SJSA1 (cell line): ENCODE measurements at places on chromosomes 2 and 18. TPM values are rescaled to one million over a fixed set of nuclear protein-coding genes. Genes with fewer than 3 reads are reported as not detected.

The ZBTB7C gene
- total RNA-seq: 0.44 and 0.50 TPM in 2 replicates

The MAPRE2 gene
- 30.1 and 34.4 TPM in 2 replicates for total RNA-seq

The DSC1 gene
- total RNA-seq: not detected in 2 replicates

GRCh38 chr2:16228951-16229350 is 288.6 kb downstream of the MYCN start:
- no peak for DNase-seq

The ATF2 gene
- 28.1 and 34.9 TPM in 2 replicates for total RNA-seq

The IL1B gene
- total RNA-seq: 4.2 and 4.3 TPM in 2 replicates

DNA sequence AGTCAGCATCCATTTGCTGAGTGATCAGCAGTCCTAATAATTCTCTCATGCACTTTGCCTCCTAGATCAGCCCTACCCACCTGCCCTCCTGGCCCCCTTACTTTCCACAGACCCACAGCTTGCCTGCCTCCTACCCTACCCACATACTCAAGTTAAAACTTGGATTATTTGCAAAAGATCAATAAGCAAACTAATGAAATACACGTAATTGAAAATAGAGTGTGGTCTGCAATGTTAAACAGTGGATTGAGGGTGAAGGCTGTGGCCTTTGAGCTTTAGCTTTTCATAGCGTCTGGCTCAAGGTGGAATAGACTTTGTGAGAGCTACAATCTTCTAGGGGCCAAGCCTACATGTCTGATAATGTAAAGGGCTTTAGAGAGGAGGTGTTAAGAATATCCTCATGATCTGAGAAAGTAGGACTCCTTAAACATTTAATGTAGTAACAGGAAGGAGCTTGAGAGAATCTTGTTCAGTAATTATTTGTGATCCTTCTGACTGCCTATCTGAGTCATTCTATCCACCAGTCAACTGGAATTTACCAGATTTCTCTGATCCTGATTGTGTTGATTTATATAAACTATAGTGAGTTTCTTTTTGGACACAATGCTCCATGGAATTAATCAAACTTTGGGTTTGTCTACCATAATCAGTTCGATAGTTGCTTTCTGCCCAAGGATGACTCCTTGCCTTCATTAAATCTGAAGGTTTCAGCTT is 310.0 kb downstream of the HRH4 start:
- no peak for DNase-seq

The PKDCC gene
- total RNA-seq: 60.1 and 65.3 TPM in 2 replicates

The LOXHD1 gene
- total RNA-seq: not detected in 2 replicates

The ANKRD62 gene
- total RNA-seq: not detected in 2 replicates

GRCh38 chr2:53770264-53770663 is 2.7 kb downstream of the CHAC2 start:
- DNase-seq: no peak

DNA sequence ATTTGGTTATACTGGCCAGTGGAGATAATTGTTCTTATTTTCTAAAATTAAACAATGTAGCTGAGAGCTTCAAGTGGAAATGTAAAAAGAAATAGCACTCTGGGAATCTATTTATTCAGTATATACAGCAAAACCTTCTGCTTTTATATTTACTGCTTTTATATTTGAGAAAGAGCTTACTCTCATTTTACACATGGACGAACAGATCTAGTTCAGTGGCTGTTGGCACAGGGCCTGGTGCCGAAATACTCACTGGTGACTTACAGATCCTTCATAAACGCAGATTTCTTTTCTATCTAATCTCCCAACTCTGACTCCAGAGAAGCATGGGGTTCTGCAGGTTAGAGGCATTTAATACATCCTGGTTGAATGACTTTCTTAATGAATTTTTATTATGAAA is 266.2 kb downstream of the ASXL3 start:
- no peak for DNase-seq

The SLC9A4 gene
- total RNA-seq: not detected in 2 replicates

GRCh38 chr2:230893841-230894781 is 29.4 kb downstream of the ITM2C start:
- peak; percentile 48 for DNase-seq

- DNase-seq: no peak
Observed at GRCh38 chr2:197777823-197778407, 7.2 kb downstream of the BOLL start.

The IL1RN gene
- not detected in 2 replicates for total RNA-seq

DNA sequence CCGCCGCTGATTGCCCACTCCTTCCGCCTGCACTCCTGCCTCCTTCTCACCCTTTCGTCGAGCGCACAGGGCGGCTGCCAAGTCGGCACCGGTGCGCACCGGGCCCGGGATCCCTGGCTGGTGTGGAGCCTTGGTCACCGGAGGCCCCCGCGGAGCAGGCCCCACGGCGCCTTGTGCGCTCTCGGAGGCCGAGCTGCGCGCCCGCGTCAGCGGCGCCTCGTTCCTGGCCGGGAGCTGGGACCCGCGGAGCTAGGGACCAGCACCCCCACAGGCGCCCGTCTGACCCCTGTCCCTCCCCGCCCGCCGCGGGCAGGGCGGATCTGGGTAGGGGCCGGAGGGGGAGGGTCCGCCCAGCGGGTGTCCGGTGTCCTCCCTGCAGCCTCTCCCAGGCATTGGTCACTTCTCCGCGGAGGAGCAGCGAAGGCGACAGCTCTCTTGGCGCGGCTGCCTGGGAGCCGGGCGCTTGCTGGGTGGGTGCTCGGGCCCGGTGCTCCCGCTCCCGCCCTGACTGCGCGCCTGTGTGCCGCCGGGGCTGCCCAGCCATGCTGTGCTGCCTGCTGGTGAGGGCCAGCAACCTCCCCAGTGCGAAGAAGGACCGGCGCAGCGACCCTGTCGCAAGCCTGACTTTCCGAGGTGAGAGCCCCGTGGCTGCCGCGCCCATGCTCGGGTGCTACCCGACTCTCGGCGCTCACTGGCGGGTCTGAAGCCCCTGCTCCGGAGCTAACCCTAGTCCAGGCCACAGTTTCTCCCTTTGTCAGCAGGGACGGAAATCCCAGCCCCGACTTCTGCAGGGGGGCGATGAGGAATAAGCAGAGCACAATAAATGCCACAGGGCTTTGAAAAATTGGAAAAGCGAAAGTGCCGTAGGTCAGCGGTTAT is 13.2 kb downstream of the DYSF start:
- peak; percentile 78 for DNase-seq

The ABCB11 gene
- not detected in 2 replicates for total RNA-seq

The B3GNT7 gene
- total RNA-seq: not detected in 2 replicates

DNA sequence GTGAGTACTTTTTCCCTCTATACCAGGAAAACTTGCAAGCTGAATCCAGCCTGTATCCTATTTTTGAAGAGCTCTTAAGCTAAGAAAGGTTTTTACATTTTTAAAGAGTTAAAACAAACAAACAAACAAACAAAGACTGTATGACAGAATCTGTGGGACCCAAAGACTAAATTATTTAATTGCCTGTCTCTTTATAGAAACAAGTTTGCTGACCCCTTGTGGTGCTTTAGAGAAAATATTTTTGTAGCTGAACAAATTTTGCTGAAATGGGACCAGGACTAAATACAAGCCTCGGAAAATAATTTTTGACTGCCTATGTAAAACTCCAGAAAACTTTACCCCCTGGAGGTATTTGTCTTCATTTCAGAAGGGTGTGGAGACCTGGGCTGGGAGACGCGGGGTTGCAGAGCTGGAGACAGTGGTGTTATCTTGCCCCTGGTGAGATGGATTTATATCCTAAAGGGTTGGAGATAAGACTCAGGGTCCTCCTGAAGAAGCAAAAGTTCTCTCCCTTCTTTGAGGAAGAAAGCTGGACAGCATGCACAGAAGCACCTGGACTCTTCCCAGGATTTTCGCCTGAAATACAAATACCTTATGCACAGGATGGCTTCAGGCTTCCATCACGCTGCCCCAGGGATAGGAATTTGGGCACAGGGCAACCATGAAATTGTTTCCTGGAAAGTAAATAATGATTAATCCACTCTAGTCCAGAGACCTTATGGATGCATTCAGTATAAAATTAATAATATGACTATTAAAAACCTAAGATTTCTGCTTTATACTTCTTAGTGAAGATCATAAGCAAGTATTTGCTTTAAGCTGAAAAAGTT is 54.3 kb downstream of the TMX3 start:
- DNase-seq: peak; percentile 31

DNA sequence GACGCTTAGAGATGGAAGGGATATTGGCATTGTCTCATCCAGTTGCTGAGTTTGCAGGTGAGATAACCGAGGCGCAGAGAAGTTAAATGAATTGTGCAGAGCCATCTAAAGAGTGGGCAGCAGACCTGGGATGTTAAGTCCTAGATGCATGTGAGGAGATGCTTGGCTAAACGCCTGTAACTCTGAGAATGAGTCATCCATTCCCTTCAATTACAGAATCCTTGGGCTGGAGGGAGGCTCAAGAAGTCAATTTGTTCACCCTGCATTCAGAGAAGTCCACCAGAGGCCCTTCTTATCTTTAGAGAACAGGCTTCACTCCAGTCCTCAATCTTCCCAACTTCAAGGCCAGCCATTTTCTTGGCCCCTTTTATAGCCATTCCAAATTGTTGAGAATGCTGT is 1.6 kb downstream of the EHD3 start:
- peak; percentile 28 for DNase-seq

The DCTN1 gene
- 95.2 and 136 TPM in 2 replicates for total RNA-seq

The DNAJC5G gene
- total RNA-seq: not detected in 2 replicates

The DSG1 gene
- total RNA-seq: not detected in 2 replicates

- DNase-seq: no peak
Observed at GRCh38 chr2:110980339-110981062, 140.2 kb upstream of the BCL2L11 start.

DNA sequence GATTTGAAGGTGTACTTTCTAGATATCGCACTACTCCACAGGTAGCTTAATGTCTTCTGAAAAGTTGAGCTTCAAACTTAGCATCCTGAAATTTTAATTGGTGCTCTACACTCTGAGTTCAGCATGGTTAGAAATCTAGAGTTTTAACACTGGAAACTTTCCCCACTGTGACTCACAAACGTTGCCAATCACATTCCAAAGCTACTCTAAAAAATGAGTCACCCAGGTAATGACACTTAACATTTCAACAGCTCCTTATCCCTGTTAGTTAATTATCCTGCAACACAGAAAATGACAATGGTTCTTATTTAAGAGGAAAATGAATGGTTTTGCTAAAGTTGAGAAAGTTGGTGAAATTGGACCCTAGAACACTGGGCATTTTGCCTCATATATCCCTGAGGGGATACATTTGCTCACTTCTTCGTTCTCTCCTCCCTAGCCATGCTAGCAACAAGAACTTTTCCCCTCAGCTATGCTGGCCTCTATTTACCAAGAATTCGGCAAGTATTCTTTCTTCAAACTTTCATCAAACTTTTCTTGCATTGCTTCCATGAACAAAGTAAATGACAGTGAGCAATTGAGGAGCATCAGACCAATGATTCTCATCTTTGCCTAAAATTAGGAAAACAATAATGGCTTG is 1024.1 kb upstream of the KLHL29 start:
- DNase-seq: no peak

- no peak for DNase-seq
Observed at GRCh38 chr18:76668546-76668945, 153.8 kb upstream of the ZNF236 start.

DNA sequence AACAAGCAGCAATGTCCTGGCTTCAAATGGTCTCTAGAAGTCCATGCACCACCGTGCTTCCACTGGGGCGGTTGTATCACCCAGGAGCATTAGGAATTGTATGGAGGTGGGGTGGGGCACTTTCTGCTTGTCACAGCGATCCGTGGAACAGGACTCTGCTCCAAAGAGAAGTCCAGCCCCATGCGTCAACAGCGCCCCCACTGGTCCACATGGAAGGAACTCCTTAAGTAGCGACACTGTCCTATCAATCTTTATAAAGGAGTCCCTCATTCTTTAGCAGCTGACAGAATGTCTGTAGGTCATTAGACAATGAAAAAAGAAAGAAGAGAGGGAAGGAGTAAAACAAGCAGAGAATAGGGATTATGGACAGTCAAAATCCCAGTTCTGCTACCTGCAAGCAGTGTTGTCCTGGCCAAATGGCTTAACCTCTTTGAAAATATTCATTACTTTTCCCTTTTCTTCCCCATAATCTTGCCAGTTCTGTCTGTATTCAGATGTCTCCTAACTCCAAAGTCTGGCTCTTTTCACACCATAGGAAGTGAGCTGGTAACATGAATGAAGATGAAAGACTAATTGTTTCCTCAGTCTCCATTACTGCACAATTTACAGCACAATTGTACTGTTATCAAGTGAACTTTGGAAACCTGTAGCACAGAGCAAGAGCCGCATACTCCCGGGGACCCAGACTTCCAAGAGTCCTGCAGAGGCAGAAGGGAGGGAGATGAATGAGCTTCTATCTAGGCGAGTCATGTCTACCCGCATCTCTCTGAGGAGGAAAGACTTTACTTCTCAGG is 9.9 kb downstream of the NFE2L2 start:
- peak; percentile 44 for DNase-seq

- no peak for DNase-seq
Observed at GRCh38 chr2:37020212-37020886, 54.0 kb upstream of the STRN start.

DNA sequence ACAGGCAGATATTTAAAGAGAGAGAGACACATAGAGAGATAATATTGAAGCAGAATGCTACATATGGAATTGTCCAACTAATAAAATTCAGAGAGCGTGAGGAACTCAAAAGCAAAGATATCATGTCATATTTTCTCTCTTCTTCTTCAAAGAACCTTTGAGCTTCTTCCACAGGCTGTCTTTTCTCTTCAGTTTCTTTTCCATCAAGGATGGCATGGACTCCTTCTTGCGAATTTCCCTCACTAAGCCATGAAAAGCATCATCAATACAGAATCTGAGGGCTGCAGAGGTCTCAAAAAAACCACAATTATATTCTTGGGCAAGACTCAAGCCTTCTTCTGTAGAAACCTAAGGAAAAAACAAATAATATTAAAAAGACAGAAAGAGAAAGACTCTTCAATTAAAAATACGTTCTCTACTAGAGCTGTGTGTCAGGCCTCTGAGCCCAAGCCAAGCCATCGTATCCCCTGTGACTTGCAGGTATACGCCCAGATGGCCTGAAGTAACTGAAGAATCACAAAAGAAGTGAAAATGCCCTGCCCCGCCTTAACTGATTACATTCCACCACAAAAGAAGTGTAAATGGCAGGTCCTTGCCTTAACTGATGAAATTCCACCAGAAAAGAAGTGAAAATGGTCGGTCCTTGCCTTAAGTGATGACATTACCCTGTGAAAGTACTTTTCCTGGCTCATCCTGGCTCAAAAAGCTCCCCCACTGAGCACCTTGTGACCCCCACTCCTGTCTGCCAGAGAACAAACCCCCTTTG is 371.9 kb downstream of the RIT2 start:
- DNase-seq: no peak
